Large intestine (tissue), 12 donors: ENCODE measurements at places on chromosomes 1 and 21. TPM values are rescaled to one million over a fixed set of nuclear protein-coding genes. Genes with fewer than 3 reads are reported as not detected.

- no peak for DNase-seq
Observed at GRCh38 chr1:41517062-41517438, 32.6 kb upstream of the EDN2 start.

DNA sequence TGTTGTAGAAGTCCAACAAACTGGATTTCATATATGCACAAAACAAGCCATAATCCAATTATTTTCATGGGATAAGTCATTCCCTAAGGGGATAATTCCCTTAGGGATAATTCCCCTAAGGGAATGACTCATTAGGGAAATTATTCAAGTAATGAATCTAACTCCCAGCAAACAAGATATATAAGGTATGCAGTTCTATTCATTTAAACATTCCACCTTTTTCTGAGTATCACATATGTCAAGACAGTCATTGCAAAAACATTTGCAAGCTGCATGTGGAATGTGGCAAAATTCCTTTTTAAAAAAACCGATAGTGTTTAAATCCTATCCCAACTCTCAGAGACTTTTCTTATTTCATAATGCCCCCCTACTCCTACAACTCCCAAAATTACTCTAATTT lies 131.2 kb downstream of the AKT3 start:
- DNase-seq = no peak

GRCh38 chr1:12185918-12186678 lies 19.3 kb downstream of the TNFRSF1B start:
- peak; percentile 64 for DNase-seq

GRCh38 chr1:240765732-240766363 lies 153.9 kb upstream of the GREM2 start:
- no peak for DNase-seq

- DNase-seq = peak; percentile 84
Observed at GRCh38 chr1:1136547-1137230, 20.8 kb upstream of the C1orf159 start.

DNA sequence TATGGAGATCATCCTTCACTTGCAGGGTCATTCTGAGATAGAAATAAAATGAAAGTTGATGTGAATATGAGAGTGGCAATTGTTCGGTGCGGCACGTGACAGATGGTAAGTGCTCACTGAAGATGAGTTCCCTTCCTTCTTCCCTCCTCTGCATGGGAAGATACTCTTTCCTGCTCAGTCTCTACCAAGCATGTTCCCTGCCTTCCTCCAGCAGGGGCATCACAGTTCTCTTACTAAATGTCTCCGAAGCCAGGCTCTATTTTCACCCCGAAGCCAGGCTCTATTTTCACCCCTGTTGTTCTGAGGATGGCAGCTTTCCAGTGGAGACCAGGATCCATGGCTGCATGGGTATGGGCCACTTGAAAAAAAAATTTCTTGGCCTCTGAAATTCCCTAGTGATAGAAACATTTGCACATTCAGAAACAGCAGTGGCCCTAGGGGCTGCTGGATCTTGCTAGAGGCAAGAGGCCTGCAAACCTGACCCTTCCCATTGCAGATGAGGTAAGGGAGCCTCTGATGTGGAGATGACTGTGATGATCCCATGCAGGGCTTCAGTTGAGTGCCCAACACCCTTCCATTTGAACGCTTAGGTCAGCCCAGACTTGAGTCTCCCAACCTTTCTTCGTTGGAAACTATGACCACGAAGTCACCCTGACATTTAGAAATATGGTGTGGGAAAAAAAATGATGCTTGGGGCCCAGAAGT lies 123.7 kb upstream of the HMGB4 start:
- DNase-seq = no peak

GRCh38 chr1:112706505-112707220 lies at the start of gene RHOC:
RHOC (minus strand) TSS chr1:112707127; CDS start chr1:112703799, 3,328 bp downstream.
- DNase-seq = peak; percentile 65

RCAN3 gene
- 10.1 TPM for polyA plus RNA-seq

TBX19 gene
- polyA plus RNA-seq = 2.3 TPM

SLC37A1 gene
- polyA plus RNA-seq = 35.9 TPM

TMEM52 gene
- 18.5 TPM for polyA plus RNA-seq

MUTYH gene
- polyA plus RNA-seq = 34.1 TPM
